Left cardiac atrium (tissue), 4 donors: ENCODE measurements at places on chromosomes 3 and 15. TPM values are rescaled to one million over a fixed set of nuclear protein-coding genes. Genes with fewer than 3 reads are reported as not detected.

GPR87 gene
- total RNA-seq, result not detected

GOLGA8S gene
- total RNA-seq, result 0.44 TPM

ZNF662 gene
- 6.3 TPM for total RNA-seq

USF3 gene
- total RNA-seq, result 14.5 TPM

C3orf33 gene
- 6.9 TPM for total RNA-seq

TGM4 gene
- total RNA-seq, result not detected

MKRN3 gene
- total RNA-seq, result not detected

AHSG gene
- 0.15 TPM for total RNA-seq

RPP25 gene
- 6.3 TPM for total RNA-seq

LIPH gene
- total RNA-seq, result 0.13 TPM

ADGRG7 gene
- total RNA-seq, result not detected

STAB1 gene
- total RNA-seq, result 195 TPM

SLC12A1 gene
- not detected for total RNA-seq

EPHA3 gene
- 5.6 TPM for total RNA-seq

GP9 gene
- 0.29 TPM for total RNA-seq

WDR93 gene
- total RNA-seq, result not detected

CCR3 gene
- not detected for total RNA-seq

ST8SIA2 gene
- total RNA-seq, result 0.24 TPM

CACNA2D3 gene
- total RNA-seq, result 24.2 TPM

SH2D7 gene
- total RNA-seq, result not detected
